ENCODE measurements at places on chromosomes 2 and 18.

DNA sequence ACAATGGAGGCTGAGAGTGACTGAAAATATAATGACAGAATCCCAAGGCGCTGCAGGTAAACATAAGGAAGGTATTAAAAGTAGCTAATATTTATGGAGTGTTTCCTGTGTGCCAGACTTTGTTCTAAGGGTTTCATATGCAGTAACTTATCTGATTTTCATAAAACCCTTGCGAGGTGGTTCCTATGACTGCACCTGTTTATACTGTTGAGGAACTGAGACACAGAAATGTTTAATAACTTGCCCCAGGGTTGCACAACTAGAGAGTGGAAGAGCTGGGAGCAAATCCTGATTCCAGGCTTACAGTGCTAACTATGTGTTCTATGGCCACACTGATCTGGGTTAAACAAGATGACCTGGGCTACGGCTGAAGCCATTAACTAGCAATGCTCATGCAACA is 2.4 kb downstream of the SP110 start:
- DNase-seq, result no peak
- H3K4me3 ChIP-seq, result no peak overlapping the region
- peaks cover 6% of the 10 kb centered on the region for H3K4me1 ChIP-seq
- no peaks in the 10 kb centered on the region for H3K27me3 ChIP-seq
- H3K27ac ChIP-seq, result no peak overlapping the region

GRCh38 chr2:17416884-17417391 is 101.3 kb downstream of the RAD51AP2 start:
- no peaks in the 10 kb centered on the region for H3K36me3 ChIP-seq
- no peaks in the 10 kb centered on the region for H3K27me3 ChIP-seq
- no peak for DNase-seq

DNA sequence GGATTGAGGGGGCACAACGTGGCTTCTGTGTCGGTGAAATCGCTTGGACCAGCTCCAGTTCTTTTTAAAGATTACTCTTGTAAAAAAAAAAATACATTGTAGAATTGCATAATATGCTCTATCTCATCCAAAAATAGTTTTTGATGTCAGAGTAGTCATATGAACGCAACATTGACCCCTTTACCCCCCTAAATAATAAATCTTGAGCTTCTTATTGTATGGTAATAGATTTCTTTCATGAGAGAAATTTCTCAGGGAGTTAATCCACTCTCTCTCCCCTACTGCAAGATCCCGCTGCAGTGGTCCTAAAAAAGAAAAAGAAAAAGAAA is 50.2 kb upstream of the PAIP2B start:
- H3K36me3 ChIP-seq, result no peaks in the 10 kb centered on the region
- peak overlapping the region; percentile 96 for H3K27ac ChIP-seq
- peaks cover 34% of the 10 kb centered on the region for H3K4me1 ChIP-seq
- H3K27me3 ChIP-seq, result no peaks in the 10 kb centered on the region

DNA sequence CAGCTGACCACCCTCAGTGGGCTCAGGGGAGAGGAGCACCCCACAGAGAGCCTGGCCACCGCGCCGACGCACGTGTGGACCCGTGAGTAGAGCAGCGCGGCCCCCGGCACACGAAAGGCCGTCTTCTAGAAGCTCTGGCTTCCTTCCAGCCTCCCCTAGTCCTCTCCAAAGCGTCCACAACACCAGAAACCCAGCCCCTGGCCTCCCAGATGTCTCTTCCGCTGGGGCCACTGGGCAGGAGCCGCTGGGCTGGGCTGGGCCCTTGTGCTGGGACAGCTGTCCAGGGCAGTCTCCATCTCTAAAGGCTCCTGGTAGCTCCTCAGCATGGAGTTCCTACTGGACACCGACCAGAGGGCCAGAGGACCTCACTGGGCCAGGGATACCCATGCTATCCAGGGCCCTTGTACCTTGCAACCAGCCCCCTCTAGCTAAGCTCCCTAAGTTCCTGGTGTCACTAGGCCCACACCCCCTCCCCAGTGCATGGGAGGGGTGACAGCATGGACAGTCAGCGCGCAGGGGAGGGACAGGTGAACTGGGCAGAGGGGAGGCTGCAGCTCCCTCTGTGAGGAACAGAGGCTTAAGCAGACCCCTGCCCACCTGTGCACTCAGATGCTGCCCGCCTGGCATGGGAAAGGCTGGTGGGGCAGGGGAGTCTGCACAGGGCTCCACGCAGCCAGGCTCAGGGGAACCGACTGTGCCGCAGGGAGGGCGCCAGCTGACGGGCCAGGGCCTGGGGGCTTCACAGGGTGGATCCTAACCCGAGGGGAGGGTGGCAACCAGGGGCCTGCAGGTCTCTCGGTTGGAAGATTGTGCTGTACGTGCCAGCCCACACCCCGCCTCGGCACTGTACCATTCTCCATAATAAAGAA is 32.9 kb downstream of the MTERF4 start:
- H3K36me3 ChIP-seq, result peaks cover 83% of the 10 kb centered on the region
- H3K4me3 ChIP-seq, result no peak overlapping the region
- H3K4me1 ChIP-seq, result no peaks in the 10 kb centered on the region
- no peak overlapping the region for H3K27ac ChIP-seq
- no peaks in the 10 kb centered on the region for H3K27me3 ChIP-seq

DNA sequence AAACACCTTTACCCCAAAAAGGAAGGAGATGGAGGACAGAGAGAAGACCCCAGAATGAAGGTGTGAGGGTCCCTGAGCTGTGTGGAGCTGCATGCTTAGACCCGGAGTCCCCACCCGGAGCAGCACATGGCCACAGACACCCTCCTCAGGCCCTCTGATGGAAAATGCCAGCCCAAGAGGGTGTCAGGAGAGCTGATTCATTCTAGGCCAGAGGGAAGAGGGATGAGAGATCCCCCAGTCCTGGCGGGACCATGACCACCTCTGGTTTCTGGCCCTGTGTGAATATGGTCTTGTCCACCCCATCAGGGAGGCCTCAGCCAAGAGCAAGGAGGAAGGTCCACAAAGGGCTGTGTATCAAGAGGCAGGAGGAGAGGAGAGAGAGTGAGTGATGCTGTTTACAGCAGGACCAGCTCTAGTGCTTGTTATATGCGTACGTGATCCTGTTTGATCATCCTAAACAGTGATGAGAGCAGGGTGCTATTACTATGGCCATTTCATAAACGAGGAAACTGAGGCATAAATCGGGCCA is 186.6 kb upstream of the HAAO start:
- no peak for DNase-seq
- H3K4me1 ChIP-seq, result peaks cover 13% of the 10 kb centered on the region
- H3K4me3 ChIP-seq, result no peak overlapping the region
- no peaks in the 10 kb centered on the region for H3K36me3 ChIP-seq
- no peaks in the 10 kb centered on the region for H3K27me3 ChIP-seq

GRCh38 chr2:60891180-60891579 is 9.8 kb downstream of the REL start:
- H3K27me3 ChIP-seq, result no peaks in the 10 kb centered on the region
- H3K4me1 ChIP-seq, result no peaks in the 10 kb centered on the region
- no peak overlapping the region for H3K27ac ChIP-seq
- no peak overlapping the region for H3K4me3 ChIP-seq
- peaks cover 28% of the 10 kb centered on the region for H3K36me3 ChIP-seq

GRCh38 chr2:42127425-42128424 is 41.4 kb upstream of the EML4 start:
- no peaks in the 10 kb centered on the region for H3K36me3 ChIP-seq
- H3K4me1 ChIP-seq, result peaks cover 10% of the 10 kb centered on the region
- no peak for DNase-seq
- peaks cover 6% of the 10 kb centered on the region for H3K27me3 ChIP-seq
- no peak overlapping the region for H3K4me3 ChIP-seq

DNA sequence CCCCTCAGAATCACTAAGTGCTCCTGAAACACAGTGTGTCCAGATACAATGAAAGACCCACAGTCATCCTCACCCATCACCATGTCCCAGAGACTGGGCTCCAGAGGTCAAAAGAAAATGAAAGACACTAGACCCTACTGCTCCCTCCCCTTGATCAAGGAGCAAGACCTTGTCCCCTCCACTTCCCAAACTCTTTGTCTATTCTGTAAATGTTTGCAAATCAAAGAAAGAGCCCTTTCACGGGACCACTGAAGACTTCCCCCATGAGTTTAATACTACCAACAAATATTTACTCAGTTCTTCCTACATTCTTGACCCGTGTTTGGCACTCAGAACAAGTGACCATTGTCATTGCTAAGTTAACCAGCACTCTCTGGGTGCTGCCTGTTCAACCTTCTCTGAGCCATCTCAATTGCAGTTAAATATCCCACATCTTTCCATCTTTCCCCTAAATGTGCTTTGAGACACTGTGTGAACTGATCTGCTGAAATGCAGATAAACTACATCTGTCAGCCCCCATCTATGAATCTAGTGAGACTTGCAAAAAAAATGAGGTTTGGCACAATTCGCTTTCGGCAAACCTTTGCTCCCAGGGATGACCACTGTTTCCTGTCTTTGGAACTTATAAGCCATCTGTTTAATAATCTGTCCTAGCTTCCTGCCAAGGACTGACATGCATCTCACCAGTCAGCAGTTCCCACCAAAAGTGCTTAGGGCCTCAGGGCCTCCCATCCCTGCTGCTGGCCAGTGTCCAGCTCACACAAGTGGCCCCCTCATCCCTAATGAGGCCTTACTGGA is 170.3 kb downstream of the GFPT1 start:
- H3K27ac ChIP-seq, result no peak overlapping the region
- H3K4me3 ChIP-seq, result no peak overlapping the region
- no peak for DNase-seq
- no peaks in the 10 kb centered on the region for H3K27me3 ChIP-seq
- H3K36me3 ChIP-seq, result no peaks in the 10 kb centered on the region

DNA sequence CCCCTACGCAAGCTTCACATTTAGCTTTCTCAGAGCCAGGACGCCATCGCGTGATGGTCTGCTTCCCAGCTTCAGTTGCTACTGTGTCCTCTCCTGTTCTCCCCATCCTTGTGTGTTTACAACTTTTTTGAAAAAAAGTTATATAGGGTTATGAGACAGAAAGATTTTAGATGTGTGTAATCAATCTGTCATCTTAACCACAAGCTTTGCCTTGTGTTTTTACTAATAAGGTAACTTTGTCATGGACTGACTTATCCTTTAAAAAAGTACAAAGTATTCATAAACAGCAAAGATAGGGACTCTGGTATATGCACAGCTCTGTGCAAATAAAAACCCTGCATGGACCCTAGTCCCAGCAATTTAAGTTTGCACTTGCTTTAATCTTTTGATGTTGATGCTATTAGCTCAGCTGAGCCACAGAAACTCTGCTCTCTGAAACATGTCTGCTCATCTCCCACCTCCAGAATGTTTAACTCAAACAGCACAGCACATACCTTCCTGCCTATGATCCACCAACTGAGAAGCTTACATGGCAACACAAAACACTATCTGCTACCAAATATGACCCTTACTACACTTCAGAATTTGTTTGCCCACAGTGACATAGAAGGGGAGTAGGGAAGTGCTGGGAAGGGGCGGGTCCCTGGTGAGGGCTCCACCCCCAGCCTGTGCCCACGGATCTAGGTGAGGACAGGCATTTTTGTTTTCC is 42.7 kb downstream of the SAP130 start:
- H3K4me1 ChIP-seq, result no peaks in the 10 kb centered on the region
- peaks cover 72% of the 10 kb centered on the region for H3K36me3 ChIP-seq
- no peak overlapping the region for H3K4me3 ChIP-seq
- no peaks in the 10 kb centered on the region for H3K27me3 ChIP-seq
- H3K27ac ChIP-seq, result no peak overlapping the region
- no peak for DNase-seq

DNA sequence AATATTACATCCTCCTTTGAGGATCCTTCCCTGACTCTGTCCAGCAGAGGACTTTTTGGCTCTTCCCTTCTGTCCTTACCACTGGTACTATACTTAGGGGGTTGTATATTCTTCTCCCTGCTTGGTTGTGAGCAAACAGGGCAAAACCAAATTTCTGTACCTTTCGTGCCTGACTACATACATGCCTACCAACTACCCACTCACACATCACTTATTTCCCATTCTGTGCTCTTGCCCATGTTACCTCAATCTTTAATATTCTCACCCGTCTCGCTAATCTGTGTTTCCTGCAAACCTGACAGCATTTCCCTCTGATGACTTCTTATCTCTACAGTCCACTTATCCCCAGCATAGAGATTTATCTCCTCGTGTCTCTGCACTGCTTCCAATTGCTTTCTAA is 58.6 kb downstream of the FTCDNL1 start:
- no peak overlapping the region for H3K27ac ChIP-seq
- no peaks in the 10 kb centered on the region for H3K4me1 ChIP-seq
- H3K4me3 ChIP-seq, result no peak overlapping the region
- no peak for DNase-seq
- H3K36me3 ChIP-seq, result no peaks in the 10 kb centered on the region

- no peak overlapping the region for H3K4me3 ChIP-seq
- no peak overlapping the region for H3K27ac ChIP-seq
- H3K36me3 ChIP-seq, result no peaks in the 10 kb centered on the region
- peaks cover 4% of the 10 kb centered on the region for H3K4me1 ChIP-seq
- no peak for DNase-seq
- no peaks in the 10 kb centered on the region for H3K27me3 ChIP-seq
These were observed 309.0 kb downstream of the GULP1 start for GRCh38 chr2:188600536-188601210.

- H3K4me1 ChIP-seq, result no peaks in the 10 kb centered on the region
- H3K36me3 ChIP-seq, result peaks cover 4% of the 10 kb centered on the region
- H3K27ac ChIP-seq, result no peak overlapping the region
- no peak overlapping the region for H3K4me3 ChIP-seq
These were observed 55.4 kb downstream of the SS18 start for GRCh38 chr18:26034850-26035497.

DNA sequence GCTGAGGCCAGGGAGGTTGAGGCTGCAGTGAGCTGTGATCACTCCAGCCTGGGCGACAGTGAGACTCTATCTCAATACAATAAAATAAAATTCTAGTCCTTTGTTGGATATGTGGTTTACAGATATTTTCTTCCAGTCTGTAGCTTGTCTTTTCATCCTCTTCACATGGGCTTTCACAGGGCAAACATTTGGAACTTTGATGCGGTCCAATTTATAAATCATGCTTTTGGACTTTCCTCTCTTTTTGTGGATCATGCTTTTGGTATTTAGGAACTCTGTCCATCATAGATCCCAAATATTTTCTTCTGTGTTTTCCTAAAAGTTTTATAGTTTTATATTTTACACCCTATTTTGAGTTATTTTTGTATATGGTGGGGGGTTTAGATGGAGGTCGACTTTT is 14.9 kb downstream of the RAB10 start:
- peaks cover 29% of the 10 kb centered on the region for H3K4me1 ChIP-seq
- peak overlapping the region; percentile 42 for H3K27ac ChIP-seq
- no peak for DNase-seq
- no peaks in the 10 kb centered on the region for H3K36me3 ChIP-seq

- no peak overlapping the region for H3K4me3 ChIP-seq
- no peaks in the 10 kb centered on the region for H3K27me3 ChIP-seq
- H3K36me3 ChIP-seq, result peaks cover 27% of the 10 kb centered on the region
- H3K27ac ChIP-seq, result no peak overlapping the region
These were observed 42.4 kb downstream of the RAB3GAP1 start for GRCh38 chr2:135094508-135094907.

Data from gastrocnemius medialis (tissue), 4 donors.